ENCODE measurements at places on chromosomes 7 and 10.
A peak's percentile ranks its signal among the peaks of the same experiment; 100 is the strongest.

DNA sequence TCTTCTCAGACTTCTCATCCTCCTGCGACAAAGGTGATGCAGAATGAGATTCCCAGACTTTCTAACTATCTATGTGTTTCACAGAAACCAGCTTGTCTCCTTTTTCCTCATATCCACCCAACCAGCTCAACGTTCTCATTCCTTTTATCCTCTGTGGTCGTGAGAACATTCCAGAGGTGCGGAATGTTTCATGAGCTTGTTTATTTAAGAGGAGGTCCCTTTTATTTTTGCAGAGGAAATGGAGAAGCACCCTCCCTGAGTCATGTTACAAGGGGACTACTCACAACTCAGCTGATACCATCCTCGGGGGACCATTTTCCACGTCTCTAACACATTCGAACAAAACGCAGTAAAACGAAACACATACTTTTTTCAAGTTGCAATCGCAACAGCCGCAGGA, 93.2 kb downstream of the ZRANB1 start:
- no peak for DNase-seq

DNA sequence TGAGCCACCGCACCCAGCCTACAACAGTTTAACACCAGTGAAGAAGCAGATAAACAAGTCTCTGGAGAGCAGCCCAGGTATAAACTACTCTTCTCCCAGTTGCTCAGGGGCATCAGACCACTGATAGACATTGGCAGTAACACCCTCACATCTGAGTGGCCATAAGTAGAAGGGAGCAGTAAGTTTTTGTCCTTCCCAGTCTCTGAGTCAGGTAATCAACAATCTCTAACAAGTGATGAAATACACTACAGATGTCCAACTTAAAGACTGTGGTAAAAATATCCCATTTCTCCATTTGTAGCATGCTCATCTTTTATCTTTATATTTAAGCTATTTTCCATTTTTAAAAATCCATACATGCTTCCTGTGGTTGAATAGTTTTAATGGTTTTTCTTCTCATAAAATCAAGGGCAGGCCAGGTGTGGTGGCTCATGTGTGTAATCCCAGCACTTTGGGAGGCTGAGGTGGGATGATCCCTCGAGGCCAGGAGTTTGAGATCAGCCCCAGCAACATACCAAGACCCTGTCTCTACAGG, 78.6 kb downstream of the GSAP start:
- no peak for DNase-seq

- no peak for DNase-seq
Observed at GRCh38 chr10:88439932-88440331, 143.2 kb downstream of the RNLS start.

- peak; percentile 15 for DNase-seq
Observed at GRCh38 chr10:80199828-80200227, 5.5 kb downstream of the ANXA11 start.

DNA sequence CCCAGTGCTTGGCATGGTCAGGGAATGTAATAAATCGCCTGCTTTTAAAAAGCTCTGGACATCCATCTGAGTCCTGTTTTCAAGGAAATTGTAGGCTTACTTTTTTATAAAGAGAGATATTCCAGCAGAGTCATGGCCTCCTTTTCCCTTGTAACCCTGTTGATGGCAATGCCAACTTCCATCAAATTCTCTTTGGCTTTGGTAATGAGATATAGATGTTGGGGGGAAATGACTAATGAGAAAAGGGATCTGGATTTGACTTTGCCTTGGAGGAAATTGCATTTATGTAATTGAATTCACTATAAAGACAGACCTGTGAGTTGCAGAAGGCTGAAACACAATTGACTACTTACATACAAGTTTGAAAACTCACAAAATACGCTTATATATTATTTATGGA, 347.5 kb downstream of the GPR158 start:
- DNase-seq, result no peak

DNA sequence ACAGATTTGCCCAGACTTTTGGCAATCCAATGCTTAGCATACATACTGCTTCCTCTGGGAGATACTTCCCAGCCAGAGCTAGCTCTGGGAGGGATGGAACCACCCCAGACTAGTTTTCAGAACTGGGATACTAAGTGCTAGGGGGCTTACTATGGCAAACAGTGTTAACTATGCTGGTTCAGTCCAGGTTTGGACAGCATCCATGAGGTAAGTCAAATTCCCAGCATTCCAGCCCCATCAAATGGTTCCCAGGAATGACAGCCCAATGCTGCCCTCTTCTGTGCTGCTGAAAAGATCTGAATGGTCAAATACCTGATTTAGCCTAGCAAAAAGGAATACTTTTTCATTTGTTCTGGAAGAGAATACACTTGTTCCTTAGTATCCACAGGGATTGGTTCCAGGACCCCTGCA, 141.7 kb upstream of the CCDC6 start:
- DNase-seq, result peak; percentile 14

- DNase-seq, result no peak
Observed at GRCh38 chr7:12391922-12392615, 11.6 kb downstream of the VWDE start.

DNA sequence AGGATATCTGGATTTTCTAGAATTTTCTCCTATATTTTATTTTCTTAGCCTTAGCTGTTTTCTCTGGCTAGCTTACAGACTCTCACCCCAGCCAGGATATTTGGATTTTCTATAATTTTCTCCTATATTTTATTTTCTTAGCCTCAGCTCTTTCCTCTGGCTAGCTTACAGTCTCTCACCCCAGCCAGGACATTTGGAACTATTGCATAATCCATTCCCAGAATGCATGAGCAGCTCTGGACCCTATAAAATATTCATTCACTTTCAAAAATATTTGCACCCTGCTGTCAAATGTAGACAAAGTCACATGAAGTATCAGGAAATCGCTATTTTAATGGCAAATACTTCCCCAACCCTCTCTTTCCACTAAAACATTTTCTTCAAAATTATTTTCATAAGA, 298.9 kb downstream of the DNAJB6 start:
- no peak for DNase-seq

DNA sequence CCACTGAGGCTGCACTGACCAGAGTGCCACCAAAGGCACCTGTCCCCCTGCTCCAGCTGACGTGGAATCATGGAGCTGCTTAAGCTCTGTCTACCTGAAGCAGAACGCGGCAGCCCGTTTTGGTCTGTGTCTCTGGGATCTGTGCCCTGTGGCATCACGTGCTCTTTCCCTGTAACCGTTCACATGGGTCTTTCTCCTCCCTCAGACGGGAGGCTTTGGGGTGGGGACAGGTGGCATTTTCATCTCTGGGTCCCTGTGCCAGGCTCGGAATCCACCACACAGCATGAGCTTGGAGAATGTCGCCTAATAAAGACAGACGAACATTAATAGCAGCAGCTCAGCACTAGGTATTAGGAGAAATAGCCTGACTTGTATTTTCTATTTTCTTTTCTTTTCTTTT, 1.6 kb upstream of the ADAP1 start:
- no peak for DNase-seq

All from endothelial cell (in vitro differentiated cells).